ENCODE measurements at places on chromosomes 2 and 18. TPM values are rescaled to one million over a fixed set of nuclear protein-coding genes. Genes with fewer than 3 reads are reported as not detected.

DNA sequence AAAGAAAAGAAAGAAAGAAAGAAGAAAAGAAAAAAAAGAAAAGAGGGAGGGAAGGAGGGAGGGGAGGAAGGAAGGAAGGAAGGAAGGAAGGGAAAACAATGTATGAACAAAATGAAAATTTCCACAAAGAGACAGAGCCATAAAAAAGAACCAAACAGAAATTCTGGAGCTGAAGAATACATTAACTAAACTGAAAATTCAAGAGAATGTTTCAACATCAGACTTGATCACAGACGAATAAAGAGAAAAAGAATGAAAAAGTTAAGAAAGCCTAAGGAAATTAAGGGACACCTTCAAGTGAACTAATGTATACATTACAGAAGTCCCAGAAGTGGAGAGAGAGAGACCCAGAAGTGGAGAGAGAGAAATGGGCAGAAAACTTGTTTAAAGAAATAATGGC, 60.9 kb upstream of the RAB6C start:
- no peak for DNase-seq

DNA sequence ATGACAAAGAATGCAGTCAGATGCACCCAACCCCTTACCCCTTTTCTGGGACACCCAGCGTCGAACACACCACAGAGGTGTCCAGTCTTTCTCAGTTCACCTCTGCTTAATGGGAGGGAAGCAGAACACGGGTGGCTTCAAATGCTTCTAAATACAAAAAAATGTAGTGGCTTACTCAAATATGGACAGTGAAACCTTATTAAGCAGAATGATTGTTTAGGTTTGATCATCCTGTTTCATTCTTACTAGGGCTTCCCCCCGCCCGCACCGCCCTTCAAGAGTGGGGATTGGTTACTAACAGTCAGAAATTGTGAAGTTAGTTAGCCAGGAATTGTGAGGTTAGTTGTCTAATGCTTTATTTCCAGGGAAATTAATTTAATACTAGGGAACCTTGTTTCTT, 21.6 kb downstream of the ATG16L1 start:
- no peak for DNase-seq

Gene PTH2R
- not detected for total RNA-seq

DNA sequence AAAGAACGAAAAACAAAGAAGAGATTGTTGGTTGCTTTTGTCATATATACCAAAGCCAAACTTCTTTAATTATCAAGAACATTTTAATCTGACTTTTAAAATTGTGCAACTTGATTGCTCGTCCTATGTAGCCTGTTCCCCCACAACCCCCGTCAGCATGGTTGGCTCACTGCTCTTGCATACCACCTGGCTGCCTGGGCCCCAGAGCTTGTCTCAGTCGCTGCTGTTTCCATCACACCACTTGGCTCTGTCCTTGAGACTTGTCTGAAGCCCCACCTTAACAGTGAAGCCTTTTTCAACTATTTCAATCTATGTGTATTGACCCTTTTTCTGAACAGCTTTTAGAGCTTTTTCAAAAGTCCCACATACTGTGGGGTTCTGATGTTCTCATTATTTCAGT, 270.8 kb downstream of the ZNF407 start:
- DNase-seq, result no peak

DNA sequence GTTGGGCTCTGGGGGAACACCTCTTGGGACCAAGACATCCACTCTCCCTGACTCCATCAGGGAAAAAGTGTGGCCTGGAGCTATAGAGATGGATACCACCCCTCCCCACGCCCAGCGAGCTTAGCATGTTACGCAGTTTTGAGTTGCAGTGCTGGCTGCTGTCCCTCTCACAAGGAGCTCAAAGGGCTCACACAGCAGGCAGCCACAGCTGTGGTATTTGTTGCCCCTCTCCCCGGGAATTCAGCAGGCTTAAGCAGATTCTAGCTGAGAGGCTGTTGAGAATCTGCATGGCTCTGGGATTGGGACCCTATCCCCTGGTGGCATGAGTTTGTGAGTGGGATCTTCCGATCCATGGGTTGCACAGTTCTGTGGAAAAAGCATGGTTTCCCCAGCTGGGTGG, 673.1 kb upstream of the FSHR start:
- DNase-seq, result no peak

Gene BOLL
- total RNA-seq, result not detected

- DNase-seq, result peak; percentile 91
These were observed 137.4 kb downstream of the ACOXL start for GRCh38 chr2:110869472-110870446.

Gene ATP8B1
- 39.5 TPM for total RNA-seq

DNA sequence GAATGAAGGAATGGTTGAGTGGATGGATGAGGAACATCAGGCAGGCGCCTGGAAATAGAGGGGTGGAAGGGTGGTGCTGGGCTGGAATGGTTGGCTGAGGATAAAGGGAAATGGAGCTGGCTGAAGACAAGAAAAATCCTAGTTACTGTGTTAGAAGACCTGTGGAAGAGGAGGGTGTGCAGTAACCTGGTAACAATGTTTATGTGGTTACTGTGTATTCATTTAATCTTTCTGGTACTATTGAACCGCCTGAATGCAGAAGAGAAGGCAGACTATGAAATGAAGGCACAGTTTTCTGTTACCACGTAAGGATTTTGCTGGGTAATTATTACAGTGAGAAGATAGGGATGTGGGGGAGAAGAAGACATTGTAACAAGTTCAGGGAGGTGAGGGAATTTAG, 110.3 kb upstream of the MGAT5 start:
- peak; percentile 56 for DNase-seq

- DNase-seq, result peak; percentile 2
These were observed at the start of gene DSG2 for GRCh38 chr18:31497836-31498573. DSG2 (plus strand) TSS chr18:31498177; CDS start chr18:31498252, 75 bp downstream.

Gene RBKS
- total RNA-seq, result 4.9 TPM

DNA sequence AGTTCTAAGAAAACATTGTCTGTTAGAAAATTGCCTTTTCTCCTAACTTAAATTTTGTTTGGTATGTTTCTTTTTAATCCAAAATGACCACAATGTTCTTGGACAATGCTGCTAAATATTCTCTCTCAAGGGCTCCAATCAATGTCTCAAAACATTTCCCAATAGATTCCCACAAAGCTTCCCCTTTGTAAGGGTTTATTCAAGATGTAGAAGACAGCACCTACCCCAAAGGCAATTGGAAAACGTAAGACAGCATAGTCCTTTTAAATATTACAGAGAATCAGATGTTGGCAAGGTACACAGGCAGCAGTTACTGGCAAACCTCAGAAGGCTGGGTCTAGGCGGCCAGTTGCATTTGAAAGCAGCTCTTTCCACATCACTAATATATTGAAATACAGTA, 18.3 kb upstream of the RIF1 start:
- no peak for DNase-seq

GRCh38 chr2:47345590-47345924, 57.4 kb upstream of the MSH2 start:
- no peak for DNase-seq

Gene IGFBP5
- 677 TPM for total RNA-seq

DNA sequence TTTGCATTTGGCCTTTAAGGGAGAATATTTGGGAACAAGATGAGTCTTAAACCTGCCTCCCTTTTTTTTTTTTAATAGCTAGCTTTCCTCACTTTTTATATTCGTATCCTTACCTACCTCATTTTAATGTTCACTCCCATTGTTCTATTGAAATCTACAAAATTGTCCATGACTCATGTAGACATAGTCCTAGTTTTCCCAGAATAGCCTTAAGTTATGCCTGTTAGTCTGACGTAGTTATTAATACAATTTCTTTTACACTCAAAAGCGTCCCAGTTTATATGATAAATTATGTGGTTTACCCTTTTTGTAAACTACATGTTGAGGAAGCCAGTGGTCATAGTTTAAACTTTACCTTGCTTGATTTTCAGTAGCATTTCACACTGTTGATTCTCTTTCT, 73.4 kb downstream of the UBR3 start:
- peak; percentile 37 for DNase-seq

- DNase-seq, result no peak
These were observed 177.5 kb downstream of the CD8B2 start for GRCh38 chr2:106664669-106665068.

DNA sequence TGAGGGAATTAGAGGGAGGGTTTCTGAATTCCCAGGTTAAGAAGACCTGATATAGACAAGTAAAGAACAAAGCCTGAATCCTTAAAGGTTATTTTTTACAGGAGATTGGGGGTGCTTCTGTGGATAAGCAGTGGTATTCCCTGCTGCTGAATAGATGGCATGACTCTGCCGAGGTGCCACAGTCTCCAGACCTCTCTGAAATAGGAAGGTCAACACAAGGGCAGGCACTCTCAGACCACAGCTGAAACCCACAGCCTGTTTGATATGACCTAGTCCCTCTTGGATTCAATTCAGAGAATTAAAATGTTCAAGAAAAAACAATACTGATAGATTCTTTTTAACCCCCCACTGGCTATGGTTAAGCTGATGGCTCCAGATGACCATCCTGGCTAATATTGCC, 259.3 kb downstream of the PTGR3 start:
- peak; percentile 62 for DNase-seq

Gene PSMA8
- total RNA-seq, result 0.15 TPM

GRCh38 chr18:59358414-59358711, 702 bp downstream of the LMAN1 start:
- DNase-seq, result no peak

- no peak for DNase-seq
These were observed 152.7 kb upstream of the SOX11 start for GRCh38 chr2:5539282-5540165.

DNA sequence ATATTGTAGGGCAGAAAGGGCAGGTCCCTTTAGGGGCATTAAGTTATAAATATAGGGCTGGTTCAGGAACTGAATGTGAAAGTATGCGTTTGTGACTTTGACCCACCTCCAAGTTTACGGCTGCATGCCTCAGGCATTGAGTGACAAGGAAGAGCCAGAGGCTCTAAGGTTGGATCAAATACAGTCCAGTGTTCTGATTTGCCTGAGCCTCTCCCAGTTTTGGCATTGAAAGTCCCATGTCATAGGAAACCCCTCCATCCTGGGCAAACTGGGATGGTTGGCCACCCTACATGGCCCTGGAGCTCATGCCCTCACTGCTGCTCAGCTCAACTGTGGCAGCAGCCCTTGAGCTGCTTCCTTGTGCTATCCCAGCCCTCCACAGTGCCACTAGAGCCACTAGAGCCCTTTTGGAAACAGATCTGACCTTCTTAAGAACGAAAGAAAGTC, 29.9 kb downstream of the HK2 start:
- peak; percentile 40 for DNase-seq

GRCh38 chr2:96470636-96471035, 34.5 kb downstream of the NEURL3 start:
- DNase-seq, result peak; percentile 48

Gene ANKRD29
- 10.6 TPM for total RNA-seq

All from M059J (cell line).